ENCODE measurements at places on chromosomes 11 and 22.

DNA sequence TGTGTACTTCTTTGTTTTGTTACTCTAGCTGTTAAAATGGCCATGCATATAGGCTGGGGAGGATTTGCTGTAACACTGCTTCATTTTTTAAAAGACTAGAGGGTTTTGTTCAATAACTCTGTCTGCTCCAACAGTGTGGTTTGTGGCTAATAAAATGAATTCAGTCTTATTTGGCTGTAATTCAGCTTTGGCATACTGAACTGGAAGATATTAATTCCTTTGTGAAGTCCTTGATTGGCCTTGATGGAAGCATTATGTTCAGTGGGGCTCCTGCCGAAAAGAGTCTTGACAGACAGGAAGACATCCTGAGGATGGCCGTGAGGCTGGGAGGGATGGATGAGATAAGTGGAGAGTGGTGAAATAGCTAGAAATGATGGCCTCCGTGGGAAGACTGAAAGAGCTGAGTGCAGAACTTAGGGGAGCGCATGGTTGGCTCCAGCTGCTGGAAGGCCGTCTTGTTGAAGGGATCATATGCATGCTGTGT, 44.8 kb upstream of the MYO18B start:
- no peak for DNase-seq

- no peak for DNase-seq
These were observed 1.4 kb downstream of the TMX2 start for GRCh38 chr11:57713835-57714234.

- DNase-seq = no peak
These were observed 23.4 kb upstream of the SHISAL1 start for GRCh38 chr22:44335903-44336803.

DNA sequence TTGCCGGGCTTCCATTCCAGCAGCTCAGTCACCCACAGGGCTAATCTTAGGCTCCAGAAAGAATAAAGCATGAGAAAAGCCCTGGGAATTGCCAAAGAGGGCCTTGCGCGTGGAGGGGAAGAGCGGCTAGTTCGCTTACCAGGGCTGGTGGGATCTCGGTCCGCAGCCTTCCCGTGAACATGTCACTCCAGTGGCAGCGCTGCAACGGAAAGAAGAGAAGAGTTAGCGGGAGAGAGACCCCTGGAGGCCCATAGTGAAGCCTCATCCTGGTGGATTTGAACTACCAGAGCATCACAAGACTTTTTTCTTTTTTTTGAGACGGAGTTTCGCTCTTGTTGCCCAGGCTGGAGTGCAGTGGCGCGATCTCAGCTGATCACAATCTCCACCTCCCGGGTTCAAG, 18.0 kb downstream of the RANGAP1 start:
- no peak for DNase-seq

DNA sequence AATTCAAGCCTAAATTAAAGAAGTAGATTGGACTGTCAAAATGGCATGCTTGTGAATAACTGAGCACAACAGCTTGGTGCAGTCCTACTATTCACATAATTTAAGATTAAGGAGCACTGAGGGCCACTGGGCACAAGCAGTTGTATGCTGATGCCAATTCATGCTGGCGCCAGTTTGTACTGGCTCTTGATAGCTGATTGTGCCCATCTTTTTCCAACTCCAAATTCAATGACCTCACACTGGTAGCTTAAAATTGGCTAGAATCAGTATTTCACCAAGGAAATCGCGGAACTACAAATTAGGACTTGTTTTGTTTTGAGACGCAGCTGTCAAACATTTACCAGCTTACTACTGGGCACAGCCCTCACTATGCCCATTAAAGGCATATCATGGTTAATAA, 969.2 kb downstream of the JRKL start:
- DNase-seq = no peak

GRCh38 chr11:133239575-133239974, 292.7 kb downstream of the OPCML start:
- no peak for DNase-seq

GRCh38 chr22:29530716-29531115, 22.8 kb downstream of the THOC5 start:
- DNase-seq = no peak

DNA sequence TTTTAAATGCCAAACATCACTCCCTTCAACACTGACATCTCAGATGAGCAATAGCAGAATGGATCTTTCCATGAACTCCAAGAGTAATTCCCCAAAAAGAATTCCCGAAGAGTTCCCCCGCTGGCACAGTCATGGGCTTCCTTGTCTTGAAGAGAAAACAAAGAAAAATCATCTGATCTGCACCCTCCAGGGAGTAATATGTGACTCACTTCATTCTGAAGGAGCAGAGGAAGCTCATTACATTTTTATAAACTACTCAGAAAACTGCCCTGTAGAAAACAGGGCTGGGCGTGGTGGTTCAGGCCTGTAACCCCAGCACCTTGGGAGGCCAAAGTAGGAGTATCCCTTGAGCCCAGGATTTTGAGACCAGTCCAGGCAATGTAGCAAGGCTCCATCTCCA, 35.7 kb downstream of the CELSR1 start:
- no peak for DNase-seq

- no peak for DNase-seq
These were observed 13.0 kb upstream of the CXCR5 start for GRCh38 chr11:118870396-118871343.

- no peak for DNase-seq
These were observed 41.8 kb upstream of the BARX2 start for GRCh38 chr11:129333873-129334272.

GRCh38 chr11:118247041-118247440, 5.1 kb downstream of the MPZL3 start:
- DNase-seq = no peak

GRCh38 chr11:28343304-28344233, 235.4 kb downstream of the METTL15 start:
- no peak for DNase-seq

DNA sequence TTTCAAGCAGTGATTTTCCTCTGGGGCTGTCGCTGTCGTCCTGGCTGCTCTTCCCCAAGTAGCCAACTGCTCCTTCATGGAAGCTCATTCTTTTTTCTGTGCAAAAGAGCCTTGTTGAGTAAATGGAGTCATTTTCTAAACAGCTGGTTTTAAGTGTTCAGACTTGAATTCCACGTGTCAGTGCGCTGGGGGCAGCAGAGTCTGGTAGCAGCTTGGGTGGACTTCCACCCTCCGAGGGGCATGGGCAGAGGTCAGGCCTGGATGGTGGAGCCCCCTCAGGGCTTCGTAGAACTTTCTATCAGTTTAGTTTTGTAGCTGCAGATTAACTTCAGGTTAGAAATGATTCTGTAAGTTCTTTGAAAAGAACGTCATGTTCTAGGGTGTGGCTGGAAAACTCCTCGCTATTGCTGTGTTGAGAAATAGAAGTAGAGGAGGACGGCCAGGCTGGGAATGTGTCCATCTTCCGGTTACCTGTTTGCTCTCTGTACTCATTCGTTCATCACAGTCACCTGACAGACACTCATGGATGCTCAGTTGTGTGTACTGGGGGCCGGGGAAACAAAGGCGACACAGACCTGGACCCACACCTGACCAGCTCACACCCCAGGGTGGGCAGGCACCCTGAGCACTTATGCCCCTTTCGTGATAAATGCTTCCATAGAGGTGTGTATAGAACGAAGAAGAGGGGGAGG, 270.7 kb downstream of the TBC1D22A start:
- DNase-seq = no peak

DNA sequence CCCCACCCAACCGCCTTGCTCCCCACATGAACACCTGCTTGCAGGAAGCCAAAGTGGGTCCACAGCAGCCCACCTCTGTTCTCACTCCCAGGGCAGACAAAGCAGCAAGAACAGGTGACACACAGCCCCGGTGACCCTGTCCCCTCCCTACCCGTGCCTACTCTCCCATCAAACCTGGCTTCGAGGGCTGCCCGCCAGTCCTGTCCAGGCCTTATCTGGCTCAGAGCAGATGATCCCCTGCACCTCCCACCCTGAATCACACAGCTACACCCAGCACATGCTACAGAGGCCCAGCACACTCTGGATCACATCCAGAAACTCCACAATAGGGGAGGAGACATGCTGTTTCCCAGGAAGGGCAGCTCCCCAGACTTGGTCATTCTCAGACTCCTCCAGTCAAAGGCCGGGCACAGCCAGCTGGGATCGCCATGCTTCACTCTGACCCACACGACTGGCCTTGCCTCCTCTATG, 6.2 kb upstream of the RGL4 start:
- DNase-seq = no peak

- peak; percentile 86 for DNase-seq
These were observed at the start of gene TIMM10 for GRCh38 chr11:57530596-57531507. TSS of gene TIMM10 (minus strand) at chr11:57530754. CDS start at chr11:57530189, 565 bp downstream.

- DNase-seq = no peak
These were observed 208.3 kb downstream of the CEP164 start for GRCh38 chr11:117535850-117536411.

DNA sequence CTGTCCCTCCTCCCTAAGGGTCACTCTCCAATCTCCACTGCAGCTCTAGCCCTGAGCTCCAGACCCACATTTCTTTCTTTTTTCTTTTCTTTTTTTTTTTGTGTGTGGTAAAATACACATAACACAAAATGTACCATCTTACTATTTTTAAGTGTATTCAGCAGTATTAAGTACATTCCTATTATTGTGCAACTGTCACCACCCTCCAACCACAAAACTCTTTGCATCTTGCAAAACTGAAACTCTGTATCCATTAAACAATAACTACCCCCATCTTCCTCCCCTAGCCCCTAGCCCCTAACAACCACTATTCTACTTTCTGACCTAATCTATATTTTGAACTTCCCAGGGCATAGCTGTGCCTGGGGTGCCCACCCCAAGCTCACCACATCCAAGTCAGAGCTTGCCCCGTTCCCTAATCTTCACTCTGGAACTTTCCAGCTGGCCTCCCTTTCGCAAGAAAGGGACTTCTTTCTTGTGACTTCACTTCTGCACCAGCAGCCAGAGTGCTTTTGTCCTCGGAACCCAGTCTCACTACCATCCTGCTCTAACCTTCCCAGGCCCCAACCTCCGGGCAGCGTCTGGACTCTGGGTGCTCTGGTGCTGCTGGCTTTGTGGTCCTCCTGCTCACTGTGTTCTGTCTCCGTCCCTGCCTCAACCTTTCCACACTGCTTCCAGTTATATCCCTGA, 30.7 kb downstream of the PARVG start:
- no peak for DNase-seq

GRCh38 chr11:103051981-103052380, 40.0 kb downstream of the DCUN1D5 start:
- no peak for DNase-seq

DNA sequence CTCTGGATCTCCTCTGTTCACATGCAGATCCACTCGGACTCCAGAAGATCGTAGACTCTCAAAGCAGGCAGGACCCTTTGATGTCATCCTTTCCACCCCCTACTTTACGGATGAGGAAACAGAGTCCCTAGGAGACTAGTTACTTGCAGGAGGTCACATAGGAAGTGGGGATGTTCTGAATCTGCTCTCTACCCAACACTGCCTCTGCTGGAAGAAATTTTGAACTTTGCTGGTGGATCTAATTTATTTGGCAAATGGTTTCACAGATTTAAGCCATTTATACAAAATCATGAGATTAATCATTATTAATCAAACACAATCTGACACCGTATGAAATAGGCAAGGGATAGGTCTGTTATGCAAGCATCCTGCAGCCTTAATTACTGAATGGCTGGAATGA, 55.0 kb upstream of the USP47 start:
- DNase-seq = no peak

GRCh38 chr11:64947208-64947814, 11.6 kb upstream of the GPHA2 start:
- DNase-seq = no peak

GRCh38 chr11:116823031-116823843, at the start of gene APOA4:
TSS of gene APOA4 (minus strand) at chr11:116823304. CDS start at chr11:116823191, 113 bp downstream.
- DNase-seq = no peak

GRCh38 chr22:32103658-32104315, 55.3 kb downstream of the C22orf42 start:
- DNase-seq = no peak

- no peak for DNase-seq
These were observed 31.2 kb upstream of the MUC5AC start for GRCh38 chr11:1126491-1126926.

DNA sequence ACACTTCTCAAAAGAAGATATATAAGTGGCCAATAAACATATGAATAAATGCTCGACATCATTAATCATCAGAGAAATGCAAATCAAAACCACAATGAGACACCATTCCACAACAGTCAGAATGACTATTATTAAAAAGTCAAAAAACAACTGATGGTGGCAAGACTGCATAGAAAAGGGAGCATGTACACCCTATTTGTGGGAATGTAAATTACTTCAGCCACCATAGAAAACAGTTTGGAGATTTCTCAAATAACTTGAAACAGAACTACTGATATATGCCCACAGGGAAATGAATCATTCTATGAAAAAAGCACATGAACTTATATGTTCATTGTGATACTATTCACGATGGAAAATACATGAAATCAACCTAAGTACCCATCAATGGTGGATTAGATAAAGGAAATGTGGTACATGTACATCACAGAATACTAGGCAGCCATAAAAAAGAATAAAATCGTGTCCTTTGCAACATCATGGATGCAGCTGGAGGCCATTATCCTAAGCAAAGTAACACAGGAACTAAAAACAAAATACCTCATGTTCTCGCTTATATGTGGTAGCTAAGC, 42.4 kb downstream of the GLYATL2 start:
- DNase-seq = no peak

GRCh38 chr11:132814410-132814809, 717.9 kb downstream of the OPCML start:
- DNase-seq = no peak

- DNase-seq = no peak
These were observed 3.4 kb downstream of the MRPL16 start for GRCh38 chr11:59807047-59807610.

DNA sequence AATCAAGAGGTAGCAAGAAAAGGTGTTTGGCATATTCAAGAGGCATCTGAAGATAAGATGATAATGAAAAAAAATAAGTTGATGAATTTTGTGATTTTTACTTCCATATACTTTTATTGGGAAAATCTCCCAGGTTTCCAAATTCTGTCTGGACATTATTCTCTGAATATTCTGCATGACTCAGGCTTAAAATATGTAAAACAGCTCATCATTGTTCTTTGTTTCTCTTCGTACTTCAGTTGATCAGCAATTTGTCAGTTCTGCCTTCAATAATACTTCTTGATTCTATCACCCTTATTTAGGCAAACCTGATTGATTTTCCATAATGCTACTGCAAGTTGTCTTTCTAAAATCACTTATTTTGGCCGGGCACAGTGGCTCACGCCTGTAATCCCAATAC, 30.2 kb downstream of the GTF2H1 start:
- no peak for DNase-seq

- DNase-seq = peak; percentile 2
These were observed 551 bp downstream of the AGBL2 start for GRCh38 chr11:47714554-47715081.

GRCh38 chr22:37368058-37368457, 59.2 kb downstream of the ELFN2 start:
- no peak for DNase-seq

DNA sequence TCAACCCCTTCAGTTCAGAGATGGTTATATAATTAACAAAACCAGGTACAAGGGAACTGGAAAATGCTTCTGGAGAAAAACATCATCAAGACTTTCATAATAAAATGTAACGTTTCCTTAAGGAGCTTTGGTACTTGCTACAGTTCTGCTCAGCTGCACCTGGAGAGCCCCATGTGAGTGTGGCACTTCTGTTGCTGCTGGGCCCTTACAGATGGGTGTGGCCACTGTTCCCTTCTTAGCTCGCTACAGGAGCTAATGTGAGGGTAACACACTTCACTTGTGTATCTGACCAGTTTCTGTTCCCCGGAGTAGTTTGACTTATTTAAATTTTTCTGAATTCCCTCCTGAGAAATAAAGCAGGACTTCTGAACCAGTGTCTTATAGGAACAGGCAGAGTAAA, 4.0 kb downstream of the POU2AF3 start:
- no peak for DNase-seq

- no peak for DNase-seq
These were observed 11.3 kb upstream of the TREH start for GRCh38 chr11:118690553-118691304.

Measured in activated CD4-positive, alpha-beta T cell treated with anti-CD3 and anti-CD28 coated beads for 24 hours (primary cell).